ENCODE measurements at places on chromosomes 16 and 17. TPM values are rescaled to one million over a fixed set of nuclear protein-coding genes. Genes with fewer than 3 reads are reported as not detected.
A peak's percentile ranks its signal among the peaks of the same experiment; 100 is the strongest.

Gene SSTR5
- 0.08 TPM for polyA plus RNA-seq

Gene ACAP1
- polyA plus RNA-seq: 7.5 TPM

Gene KRTAP17-1
- polyA plus RNA-seq: not detected

Gene KRT32
- polyA plus RNA-seq: not detected

Gene OTOA
- 0.13 TPM for polyA plus RNA-seq

Gene CDH5
- 168 TPM for polyA plus RNA-seq

Gene FBXW10
- 0.78 TPM for polyA plus RNA-seq

Gene MT4
- polyA plus RNA-seq: not detected

Gene KLHL10
- 0.14 TPM for polyA plus RNA-seq

Gene PIK3R5
- 1.7 TPM for polyA plus RNA-seq

Gene RHOT1
- polyA plus RNA-seq: 64.0 TPM

Gene RNF112
- polyA plus RNA-seq: 3.4 TPM

Gene IL34
- polyA plus RNA-seq: 0.46 TPM

Gene SNAI3
- 1.5 TPM for polyA plus RNA-seq

Gene SPATA22
- polyA plus RNA-seq: not detected

Gene DNAAF8
- 1.7 TPM for polyA plus RNA-seq

GRCh38 chr17:73025041-73025560 is 67.4 kb downstream of the SLC39A11 start:
- no peak for DNase-seq

GRCh38 chr17:8188263-8188839 is 1.6 kb downstream of the BORCS6 start:
- DNase-seq: no peak

DNA sequence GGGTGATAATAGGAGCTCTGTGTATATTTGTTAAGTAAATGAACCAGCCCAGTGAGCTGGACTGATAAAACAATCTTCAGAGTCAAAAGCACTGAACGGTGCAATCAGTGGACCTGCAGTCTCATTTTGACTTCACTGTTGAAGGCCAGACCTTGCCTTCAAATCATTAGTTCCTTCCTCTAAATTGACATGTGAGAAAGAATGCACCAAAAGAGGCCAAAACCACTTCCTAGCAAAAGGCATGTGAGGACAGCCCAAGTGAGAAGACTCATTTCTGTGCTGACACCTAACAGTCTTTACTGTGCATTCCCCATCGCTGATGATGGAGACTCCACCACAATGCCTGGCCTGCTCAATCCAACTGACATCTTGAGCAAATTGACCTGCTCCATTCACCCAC is 10.6 kb downstream of the GTF3C1 start:
- no peak for DNase-seq

GRCh38 chr17:31842195-31843069 is 16.6 kb downstream of the COPRS start:
- peak; percentile 77 for DNase-seq

GRCh38 chr17:55301521-55302406 is 37.0 kb downstream of the HLF start:
- no peak for DNase-seq

- no peak for DNase-seq
These were observed 469.9 kb downstream of the HS3ST4 start for GRCh38 chr16:26161461-26162180.

GRCh38 chr17:10063730-10064241 is 134.6 kb downstream of the GAS7 start:
- no peak for DNase-seq

DNA sequence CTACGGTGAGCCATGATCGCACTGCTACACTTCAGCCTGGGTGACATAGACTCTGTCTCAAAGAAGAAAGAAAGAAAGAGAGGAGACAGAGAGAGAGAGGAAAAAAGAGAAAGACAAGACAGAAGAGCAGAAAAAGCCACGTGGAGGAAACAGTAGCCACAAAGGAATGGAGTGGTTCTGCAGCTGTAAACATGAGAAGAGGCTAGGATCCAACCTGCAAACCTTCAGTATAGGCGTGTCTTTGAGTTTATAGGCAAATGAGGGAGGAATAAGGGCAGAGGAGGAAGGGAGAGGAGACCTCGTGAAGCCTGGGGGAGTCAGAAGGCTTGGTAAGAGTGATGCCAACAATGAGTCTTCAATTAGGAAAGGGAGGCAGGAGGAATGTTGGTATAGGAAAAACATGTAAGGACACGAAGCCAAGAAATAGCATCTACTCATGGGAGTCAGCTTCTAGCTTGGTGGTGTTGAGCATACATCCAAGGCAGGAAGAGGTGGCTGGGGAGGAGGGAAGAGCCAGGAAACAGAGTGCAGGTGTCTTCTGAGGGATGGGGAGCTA is 3.9 kb downstream of the MED9 start:
- no peak for DNase-seq

DNA sequence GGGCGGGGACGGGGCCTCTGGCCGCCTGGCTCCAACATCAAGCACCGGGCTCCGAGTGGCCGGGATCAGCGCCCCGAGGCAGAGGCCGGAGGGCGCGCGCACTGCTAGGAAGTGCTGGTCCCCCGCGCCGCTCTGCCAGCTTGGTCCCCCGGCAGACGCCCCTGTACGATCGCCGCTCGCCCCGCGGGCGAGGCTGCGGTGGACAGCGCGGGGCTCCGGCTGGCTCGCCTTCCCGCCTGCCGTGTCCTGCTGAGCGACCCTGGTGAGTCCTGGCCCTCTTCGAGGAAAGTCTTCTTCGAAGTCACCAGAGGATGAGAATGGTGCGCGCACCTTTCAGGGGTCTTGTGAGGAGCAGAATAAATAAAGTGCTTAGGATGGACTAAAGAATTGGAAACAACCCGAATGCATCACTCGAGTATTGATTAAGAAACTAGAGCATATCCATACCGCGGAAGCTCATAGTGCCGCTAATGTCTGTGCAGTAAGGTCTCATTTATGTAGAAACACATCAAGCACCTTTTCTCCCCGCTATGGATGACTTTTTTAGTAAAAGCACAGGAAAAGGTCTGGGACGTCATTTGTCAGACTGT is 392 bp downstream of the ZNF213 start:
- no peak for DNase-seq

DNA sequence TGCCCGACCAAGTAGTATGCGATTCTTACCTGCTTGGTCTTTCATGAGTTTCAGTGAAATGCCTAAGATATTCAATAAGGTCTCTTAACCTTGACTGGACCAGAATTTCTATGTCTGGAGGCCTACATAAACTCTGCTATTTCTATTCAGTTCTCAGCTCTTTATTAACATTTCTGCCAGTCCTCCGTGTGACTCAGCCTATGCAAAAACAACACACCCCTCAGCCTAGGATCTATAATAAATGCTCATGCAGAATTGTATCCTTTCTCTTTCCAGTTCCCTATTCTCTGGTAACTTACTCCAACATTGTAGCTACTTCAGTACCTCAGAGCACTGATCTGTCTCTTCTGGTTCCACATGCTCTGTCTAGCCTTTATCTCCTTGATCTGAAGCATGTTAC is 1507.4 kb downstream of the CDH11 start:
- DNase-seq: no peak

GRCh38 chr17:1050246-1050995 is 53.5 kb downstream of the TIMM22 start:
- DNase-seq: no peak

GRCh38 chr17:4511199-4511932 is 12.7 kb downstream of the SPNS2 start:
- DNase-seq: no peak

DNA sequence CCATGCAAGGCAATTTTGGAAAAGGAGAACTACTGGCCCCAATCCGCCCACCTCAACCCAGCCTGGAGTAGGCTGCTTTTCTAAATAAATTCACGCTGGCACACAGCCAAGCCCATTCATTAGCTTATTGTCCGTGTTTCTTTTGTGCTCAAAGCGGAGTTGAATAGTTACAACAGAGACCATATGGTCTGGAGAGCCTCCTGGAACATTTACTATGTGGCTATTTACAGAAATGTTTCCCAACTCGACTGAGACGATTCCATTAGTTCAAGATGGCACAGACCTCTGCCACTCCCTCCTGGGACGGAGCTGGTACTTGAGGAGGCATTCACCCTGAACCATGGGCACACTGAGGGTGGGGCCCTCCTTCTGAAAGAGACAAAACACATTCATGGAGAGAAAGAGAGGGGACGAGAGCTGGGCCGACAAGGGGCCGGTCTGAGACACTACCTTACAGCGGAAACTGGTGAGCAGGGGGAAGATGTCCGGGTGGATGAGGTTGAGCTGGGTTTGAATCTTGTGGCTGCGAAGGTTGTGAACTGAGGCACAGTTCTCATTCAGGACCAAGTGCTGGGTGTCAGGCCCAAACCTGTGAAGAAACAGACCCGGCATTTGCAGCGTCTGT is 15.7 kb downstream of the ELAC2 start:
- no peak for DNase-seq

- no peak for DNase-seq
These were observed 11.8 kb downstream of the IRX5 start for GRCh38 chr16:54942353-54942943.

DNA sequence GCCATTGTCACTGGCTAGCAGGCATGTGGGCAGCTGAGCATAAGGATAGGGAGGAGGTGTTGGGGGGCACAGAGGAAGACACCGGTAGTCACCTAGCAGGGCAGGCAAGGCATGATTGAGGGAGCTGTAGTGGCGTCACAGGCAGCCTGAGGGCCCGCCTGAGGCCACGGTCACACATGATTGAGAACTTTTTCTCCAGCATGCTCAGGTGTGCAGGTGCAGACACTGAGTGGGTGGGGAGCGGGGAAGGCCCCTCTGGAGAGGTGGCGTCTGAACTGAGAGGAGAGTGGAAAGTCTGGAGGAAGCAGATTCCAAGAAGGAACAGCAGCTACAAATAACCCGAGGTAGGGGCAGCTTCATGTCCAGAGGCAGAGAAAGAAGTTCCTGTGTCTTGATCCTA is 10.9 kb upstream of the ARMC7 start:
- no peak for DNase-seq

DNA sequence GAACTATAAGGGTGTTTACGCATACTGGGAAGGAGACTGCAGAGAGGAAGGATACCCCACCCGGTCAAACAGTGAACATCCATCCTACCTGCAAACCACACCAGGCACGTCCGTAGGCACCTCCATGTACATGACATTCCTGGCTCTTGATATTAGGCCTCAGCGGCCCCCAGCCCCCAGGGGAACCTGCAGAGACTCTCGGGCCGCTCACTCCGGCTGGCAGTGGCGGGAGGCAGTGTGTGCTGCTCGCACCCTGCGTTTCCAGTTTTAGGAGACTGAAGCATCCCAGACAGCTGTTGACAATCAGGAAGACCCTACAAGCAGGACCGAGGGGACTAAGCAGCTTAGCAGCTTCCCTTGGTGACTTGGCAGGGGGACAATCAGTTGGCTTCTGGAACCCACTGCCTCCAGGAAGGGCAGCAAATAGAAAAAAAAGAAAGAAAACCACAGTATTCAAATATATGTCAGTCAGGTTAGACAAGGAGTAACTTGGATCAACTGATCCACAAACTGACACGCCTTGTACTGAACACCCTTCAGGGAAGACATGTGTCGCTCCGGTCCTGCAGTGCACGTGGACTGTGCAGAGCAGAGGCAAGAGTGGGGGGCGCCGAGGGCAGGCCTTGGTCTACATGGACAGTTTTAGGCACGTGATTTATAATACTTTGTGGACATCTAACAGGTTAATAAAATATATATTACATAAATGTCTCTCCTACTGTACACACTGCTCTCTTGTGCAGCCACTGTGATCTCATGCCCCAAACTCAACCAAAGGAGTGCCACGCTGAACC is 29.9 kb upstream of the CLEC18B start:
- DNase-seq: no peak

DNA sequence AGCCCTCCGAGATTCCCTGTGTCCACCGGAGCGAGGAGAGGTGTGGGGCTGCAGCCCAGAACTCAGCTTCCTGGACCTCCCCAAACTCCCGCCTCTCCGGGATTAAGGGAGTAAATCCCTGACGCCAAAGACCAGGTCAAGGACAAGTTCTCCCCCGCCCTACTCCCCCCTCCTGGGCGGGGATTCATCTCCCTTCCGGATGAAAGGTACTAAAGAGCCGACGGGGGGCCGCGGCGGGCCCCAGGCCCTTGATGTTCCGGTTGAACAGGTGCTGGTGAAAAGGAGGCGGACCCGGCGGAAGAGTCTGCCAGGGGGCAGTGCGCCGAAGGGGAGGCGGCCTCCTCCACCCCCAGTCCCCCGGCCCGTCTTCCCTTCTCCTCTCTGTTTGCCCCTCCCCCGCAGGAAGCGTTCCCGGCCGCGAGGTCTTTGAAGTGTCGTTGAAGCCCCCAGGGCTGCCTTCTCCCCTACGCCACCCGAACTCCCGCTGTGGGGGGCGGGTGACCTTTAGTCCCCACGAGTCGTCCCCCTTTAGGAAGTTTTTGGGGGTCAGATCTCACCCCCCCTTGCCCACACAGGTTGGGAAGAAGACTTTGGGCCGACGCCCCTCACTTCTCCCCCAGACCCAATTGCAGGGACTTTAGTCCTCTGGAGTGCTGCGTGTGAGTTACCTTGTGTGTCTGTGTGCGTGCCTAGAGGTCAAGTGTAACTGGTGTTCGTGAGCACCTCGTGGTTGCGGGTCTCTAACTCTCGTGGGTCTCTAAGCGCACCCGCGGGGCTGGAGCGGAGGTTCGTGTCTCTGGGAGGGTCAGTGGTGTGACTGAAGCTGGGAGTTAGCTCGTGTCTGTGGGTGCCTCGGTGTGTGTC is 1.1 kb upstream of the MLLT6 start:
- peak; percentile 79 for DNase-seq

DNA sequence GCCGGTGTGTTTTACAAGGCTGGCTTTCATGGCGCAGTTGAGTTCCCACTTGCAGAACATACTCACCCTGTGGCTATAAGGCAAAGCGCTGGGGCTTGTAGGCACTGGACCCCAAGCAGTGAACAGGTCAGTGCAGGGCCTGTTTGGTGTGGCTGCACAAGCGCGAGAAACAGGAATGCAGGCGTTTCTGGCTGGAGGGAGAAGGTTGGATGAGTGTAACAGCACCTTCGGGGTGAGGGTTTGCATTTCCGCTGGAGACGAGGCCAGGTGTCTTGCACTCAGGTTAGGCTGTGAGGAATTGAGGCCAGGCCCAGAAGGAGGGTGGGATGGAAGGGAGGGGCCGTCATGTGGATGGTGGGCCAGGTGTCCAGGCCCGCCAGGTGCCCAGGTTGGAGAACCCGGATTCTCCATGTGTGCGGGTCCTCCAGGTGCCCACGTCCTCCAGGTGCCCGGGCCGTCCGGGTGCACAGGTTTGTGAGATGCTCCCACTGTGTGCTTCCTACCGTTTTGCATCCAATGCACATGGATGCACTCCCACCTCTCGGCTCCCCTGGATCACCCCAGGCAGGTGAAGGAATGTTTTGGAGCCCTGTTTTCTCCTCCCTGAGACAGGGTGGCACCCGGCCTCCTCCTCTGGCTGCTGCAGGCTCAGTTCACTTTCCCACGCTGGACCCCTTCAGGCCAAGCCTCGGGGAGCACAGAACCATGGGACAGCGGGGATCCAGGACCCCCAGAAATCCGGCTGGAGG is 46.0 kb downstream of the SLC7A5 start:
- DNase-seq: no peak

DNA sequence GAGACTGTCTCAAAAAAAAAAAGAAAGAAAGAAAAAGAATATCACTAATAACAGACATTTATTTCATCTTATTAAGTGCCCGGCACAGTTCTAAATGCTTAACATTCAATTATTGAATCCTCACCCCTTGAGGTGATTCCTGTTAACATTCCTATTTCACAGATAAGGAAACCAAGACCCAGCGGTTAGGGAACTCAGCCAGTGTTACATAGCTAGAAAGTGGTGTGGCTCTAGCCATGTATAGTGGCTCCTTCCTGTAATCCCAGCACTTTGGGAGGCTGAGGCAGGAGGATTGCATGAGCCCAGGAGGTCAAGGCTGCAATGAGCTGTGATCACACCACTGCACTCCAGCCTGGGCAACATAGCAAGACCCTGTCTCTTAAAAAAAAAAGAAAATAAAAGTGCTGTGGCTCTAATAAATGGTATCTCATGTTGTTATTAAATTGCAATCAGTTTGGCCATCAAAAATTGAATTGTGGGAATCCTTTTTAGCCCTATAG is 28.1 kb downstream of the ZNRF1 start:
- no peak for DNase-seq
